NB4 (cell line): ENCODE measurements at places on chromosomes 11 and 22.

GRCh38 chr11:85787809-85788760, 22.9 kb downstream of the SYTL2 start:
- DNase-seq: no peak

GRCh38 chr11:41145420-41145819, 314.0 kb downstream of the LRRC4C start:
- no peak for DNase-seq

- DNase-seq: peak; percentile 58
Observed at GRCh38 chr11:1778141-1778911, 14.6 kb upstream of the CTSD start.

GRCh38 chr11:129766898-129767604, 48.6 kb upstream of the TMEM45B start:
- peak; percentile 69 for DNase-seq

- DNase-seq: no peak
Observed at GRCh38 chr11:91653079-91653754, 571.4 kb upstream of the FAT3 start.

DNA sequence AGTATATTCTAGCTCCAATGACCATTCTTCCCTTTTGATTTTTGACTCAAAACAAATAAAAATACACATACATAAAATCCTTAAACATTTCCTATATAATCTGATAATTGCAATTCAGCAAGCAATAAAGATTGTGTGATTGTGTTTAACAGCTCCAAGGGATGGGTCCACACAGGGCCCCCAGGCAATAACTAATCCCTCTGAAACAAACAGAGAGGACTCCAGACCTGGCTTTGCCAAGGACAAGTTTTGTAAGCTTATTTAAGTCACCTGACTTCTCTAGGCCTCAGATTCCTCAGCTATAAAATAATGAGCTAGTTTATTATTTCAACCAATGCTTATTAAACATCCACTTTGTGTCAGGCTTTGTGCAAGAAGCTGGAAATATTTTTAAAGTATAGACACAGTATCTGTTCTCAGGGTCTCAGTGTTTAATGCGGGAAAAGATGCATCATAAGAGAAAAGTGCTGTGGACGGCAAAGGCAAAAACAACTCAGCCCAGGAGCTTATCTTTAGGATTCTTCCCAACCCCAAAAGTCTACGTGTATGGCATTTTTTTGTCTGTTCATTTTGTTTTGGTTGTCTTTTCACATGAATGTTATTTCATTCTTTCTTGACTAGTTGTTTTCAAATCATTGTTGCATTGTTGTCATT, 20.1 kb downstream of the FZD4 start:
- no peak for DNase-seq

DNA sequence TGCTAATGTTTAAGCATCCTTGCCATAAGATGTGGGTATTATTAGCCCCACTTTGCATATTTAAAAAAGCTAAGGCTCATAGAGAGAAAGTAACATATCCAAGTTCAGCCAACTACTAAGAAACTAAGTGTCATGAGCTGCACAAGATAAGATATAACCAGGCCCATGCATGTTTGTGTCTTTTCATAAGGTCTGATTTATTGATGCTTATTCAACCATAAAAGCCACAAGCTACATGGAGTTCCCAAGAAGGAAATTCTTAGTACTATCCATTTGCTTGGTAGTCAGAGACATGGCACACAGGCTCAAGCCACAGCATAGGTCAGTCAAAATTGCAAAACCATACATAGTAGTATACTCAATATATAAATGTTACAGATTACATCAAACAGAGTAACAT, 488.5 kb downstream of the SOX6 start:
- no peak for DNase-seq

DNA sequence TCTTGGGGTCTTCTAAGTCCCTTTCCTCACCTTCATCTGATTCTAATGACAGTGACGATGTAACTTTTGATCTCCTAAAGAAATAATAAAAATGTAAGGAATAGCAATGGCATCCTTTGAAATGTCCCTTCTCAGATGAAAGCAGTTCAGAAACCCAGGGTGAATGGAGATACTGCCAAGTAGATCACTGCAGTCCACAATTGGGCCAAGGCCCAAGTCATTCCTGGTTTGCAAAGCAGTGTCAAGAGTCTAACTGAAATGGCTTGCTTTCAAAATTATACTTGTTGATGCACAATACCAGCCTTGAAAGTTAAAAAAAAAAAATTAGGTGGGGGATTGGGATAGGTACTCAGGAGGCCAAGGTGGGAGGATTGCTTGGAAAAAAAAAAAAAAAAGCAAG, 20.4 kb downstream of the ASCC2 start:
- DNase-seq: no peak

GRCh38 chr11:103963648-103964047, 72.8 kb upstream of the DDI1 start:
- no peak for DNase-seq

DNA sequence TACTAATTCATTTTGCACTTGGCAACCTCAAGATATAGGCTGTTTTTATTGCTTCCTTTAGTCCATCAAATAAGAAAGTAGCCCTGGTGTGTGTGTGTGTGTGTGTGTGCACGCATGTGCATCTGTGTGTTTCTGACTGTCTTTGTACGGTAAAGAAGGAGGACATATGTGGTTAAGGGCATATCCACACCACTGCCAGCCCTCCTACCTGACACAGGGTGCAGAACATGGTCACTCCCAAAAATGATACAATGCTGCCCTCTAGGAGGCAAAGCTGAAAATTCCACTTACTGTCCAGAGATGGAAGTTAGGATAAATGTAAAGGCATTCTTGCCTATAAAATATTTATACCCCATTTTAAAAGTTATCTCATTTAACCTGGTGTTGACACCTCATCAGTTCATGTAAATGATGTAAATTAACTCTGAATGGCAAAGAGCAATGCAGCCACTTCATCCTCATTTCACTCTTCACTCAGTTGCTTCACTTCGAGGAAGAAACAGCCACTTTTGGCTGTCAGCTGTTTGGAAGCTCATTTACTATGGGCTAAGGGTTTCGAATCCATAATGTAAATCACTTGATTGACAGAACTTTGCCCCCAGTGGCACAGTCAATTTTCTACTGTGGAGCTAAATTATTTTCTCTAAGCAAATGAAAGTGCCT, 83.1 kb upstream of the MTNR1B start:
- peak; percentile 74 for DNase-seq

DNA sequence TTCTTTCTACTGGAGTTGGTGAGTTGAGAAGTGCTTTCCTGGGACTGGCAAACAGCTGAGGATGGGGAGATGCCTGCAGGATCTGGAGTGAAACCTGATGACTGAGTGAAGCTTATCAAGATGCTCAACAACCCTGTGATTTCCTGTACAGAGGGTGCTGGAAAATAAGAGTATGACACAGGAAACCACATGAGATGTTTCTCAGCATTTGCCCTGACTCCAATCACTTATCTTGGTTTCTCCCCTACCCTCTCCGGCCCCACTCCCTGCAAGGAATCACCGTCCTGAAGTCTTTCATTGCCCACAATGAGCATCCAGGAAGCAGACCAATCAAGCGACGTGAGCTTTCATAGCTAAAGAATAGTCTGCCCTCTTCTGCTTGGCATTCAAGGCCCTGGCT, at the start of gene MRGPRX2:
MRGPRX2 (minus strand) TSS at position 89 of the 400 bp plus-strand sequence. CDS start 4,315 bp downstream, outside the sequence.
- DNase-seq: no peak

GRCh38 chr11:128582496-128583366, 4.6 kb downstream of the ETS1 start:
- peak; percentile 79 for DNase-seq

DNA sequence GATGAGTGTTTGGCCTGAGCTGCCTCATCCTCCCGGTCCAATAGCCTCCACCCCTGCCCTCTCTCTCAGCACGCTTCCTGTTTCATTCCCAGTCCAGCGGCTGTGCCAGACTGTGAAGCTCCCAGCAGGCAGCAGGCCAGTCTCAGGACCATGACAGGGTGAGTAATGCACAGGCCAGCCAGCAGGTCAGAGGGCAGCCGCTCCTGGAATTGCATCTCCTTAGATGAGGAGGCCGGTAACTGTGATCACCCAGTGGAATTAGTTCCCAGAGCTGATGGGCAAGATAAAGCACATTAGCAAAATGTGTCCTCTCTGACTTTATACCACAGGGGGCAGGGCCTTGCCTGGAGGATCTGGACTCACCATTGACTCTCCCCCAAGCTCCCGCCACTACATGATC, 251.2 kb downstream of the ETS1 start:
- no peak for DNase-seq

GRCh38 chr11:15912825-15913224, 443.5 kb downstream of the SOX6 start:
- no peak for DNase-seq

- DNase-seq: no peak
Observed at GRCh38 chr11:65826984-65827735, 6.6 kb upstream of the SNX32 start.

GRCh38 chr11:92607969-92608722, 361.3 kb upstream of the MTNR1B start:
- DNase-seq: no peak

DNA sequence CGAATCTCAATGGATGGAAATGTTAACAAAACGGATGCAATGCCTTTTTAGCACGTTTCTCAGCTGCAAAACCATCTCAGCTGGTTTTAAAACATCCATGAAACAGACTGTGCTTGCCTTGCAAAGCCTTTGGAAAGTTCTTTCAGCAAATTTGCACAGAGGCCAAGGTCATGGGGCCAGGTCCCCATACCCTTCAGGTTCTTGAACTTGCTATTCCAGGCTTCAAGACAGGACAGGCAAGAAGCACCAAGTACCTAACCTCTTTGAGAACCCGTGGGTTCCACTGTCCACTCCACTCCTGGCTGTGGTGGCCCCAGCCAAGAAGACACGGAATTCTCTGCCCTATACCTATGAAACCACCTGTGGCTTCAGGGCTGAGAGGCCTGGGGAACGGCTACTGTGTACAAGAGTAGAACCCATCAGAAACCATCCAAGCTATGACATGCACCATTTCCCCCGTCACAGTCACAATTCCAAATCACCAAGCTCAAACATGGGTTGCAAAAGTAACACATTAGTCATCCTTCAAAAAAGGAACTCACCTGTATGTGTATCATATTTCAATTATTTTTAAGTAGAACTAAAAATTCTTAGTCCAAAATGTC, 17.0 kb downstream of the TNKS1BP1 start:
- no peak for DNase-seq

DNA sequence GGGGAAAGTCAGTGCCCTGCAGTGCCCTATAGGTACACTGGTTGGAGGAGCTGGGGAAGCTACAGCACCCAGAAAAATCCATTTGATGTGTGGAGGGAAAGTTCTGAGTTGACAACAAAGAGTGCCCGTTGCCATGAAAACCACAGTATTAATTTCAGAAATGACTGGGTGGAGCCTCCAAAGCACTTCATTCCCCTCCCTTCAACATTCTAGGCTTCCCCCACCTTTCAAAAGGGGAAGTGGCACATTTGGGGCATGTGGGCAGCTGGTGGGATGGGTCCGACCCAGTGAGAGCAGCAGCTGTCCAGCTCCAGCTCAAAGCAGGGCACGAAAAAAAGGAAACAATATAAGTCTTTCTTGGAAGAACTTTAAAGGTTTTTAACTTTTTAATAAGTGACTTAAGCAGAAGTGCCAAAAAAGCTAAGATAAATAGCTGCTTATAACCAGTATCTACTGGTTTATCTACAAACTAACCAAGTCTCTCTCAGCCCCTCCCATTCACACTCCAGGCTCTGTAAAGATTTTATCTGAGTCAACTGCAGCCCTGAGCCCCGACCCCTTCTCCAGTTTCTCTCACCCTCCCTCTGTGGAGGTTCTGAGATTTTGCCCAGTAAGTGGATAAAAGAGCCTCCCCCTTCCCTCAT, 9.0 kb upstream of the AHNAK start:
- peak; percentile 94 for DNase-seq

- no peak for DNase-seq
Observed at GRCh38 chr11:70804139-70804837, 406.0 kb downstream of the CTTN start.

- DNase-seq: no peak
Observed at GRCh38 chr22:25929321-25929878, 187.4 kb downstream of the MYO18B start.

DNA sequence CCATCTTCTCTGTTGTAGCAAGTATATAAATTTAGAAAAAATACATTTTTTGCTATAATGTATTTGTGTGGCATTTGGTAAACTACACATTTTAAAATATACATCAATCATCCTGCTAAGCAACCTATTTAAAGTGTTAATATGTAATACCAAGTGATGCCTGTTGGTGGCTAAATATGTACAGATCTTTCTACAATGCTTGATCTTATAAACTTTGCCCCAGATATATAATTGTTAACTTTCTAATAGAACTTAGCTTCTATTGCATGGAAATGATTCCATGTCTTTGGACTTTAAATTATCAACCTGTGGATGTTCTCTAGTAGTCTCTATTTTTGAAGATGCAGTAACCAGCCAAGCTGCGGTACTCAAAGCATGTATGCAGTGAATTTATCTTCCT, 1260.4 kb upstream of the RAG2 start:
- peak; percentile 4 for DNase-seq

GRCh38 chr11:64848826-64849597, 4.6 kb upstream of the CDC42BPG start:
- DNase-seq: peak; percentile 42

- peak; percentile 85 for DNase-seq
Observed at GRCh38 chr11:3222941-3223915, 4.6 kb upstream of the MRGPRG start.

GRCh38 chr11:115927823-115928329, 423.7 kb upstream of the CADM1 start:
- no peak for DNase-seq

DNA sequence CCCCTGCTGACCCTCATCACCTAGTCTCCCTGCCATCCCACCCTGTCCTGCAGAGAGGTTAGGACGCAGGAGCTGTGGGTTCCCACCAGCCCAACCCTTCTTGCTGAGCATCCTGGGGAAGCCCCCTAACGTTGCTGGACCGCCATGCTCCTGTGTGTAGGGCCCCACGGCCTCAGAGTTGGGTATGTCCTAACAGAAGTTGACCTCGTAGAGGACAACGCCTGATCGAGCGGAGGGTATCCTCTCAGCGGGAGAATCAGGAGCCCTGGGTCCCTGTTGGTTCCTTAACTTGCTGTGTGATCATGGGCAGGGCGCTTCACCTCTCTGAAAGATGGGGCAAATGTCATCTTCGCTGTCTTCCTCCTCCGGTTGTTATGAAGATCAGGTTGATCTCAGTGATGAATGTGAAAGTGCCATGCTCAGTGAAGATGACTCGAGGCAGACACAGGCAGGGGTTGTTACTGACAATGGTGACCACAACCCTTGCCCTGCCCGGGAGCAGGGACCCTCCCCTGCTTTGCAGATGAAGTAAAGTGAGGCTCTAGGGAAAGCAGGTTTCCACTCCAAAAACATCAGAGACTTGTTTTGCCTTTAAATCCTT, 19.3 kb upstream of the CD5 start:
- no peak for DNase-seq

GRCh38 chr22:19035474-19036228, 86.6 kb downstream of the DGCR2 start:
- DNase-seq: peak; percentile 65
